ENCODE measurements at places on chromosomes 7 and 10. TPM values are rescaled to one million over a fixed set of nuclear protein-coding genes. Genes with fewer than 3 reads are reported as not detected.
A peak's percentile ranks its signal among the peaks of the same experiment; 100 is the strongest.

- DNase-seq: no peak
Measured at GRCh38 chr7:154178895-154179294, 126.7 kb downstream of the DPP6 start.

DNA sequence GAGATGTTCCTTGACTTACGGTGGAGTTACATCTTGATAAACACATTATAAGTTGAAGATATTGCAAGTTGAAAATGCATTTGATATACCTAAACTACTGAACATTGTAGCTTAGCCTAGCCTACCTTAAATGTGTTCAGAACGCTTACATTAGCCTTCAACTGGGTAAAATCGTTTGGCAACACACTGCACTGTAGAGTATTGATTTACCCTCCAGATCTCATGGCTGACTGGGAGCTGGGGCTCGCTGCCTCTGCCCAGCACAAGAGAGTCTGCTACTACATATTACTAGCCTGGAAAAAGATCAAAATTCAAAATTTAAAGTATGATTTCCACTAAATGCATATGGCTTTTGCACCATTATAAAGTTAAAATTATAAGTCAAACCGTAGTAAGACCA is 7.5 kb upstream of the AGR3 start:
- no peak for DNase-seq

DNA sequence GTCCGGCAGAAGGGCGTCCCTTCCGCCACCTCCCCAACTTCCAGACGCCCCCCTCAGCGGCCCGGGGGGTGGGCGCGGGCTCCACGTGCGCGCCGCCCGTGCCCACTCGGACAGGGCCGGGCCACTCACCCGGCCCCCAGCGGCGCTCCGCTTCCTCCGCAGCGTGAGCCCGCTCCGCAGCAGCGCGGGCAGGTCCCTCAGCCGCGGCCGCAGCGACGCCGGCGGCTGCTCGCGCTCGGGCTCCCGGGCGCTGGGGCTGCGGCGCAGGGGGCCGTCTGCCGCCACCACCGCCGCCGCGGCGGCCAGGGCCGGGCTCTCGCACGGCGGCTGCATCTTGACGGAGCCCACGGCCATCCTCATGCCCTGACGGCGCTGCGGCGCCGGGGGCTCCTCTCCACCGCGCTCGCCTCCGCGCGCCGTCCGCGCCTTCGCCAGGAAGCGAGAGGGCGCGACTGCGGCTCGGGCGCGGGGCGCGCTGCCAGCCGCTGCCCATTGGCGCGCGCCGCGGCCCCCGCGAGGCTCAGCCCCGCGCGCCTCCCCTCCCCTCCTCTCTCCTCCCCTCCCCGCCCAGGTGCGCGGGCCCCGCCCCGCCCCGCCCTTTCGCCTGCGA is at the start of gene RAPGEF5:
TSS of gene RAPGEF5 (minus strand) at position 454 of the 610 bp plus-strand sequence. CDS start at position 360, 94 bp downstream.
- DNase-seq: no peak

- DNase-seq: no peak
Measured at GRCh38 chr7:116337800-116338199, 127.5 kb downstream of the TES start.

DNA sequence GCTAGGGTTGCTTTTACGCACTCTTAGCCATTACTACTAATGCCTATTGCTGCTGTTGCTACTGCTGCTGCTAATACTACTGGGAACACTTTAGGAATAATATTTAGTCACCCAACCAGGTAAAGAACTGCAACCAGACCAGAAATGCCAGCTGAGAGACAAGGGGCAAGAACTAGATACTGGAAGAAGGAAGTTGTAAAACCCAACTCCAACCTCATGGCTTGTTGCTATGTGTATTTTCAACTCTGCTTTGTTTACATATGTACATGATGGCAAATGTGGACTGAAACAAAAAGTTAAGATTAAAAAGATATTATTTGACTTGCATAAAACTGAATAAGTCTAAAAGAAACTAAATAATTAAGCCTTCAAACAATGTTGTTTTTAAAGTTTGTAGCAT is 177.7 kb downstream of the GNAT3 start:
- DNase-seq: no peak

- peak; percentile 17 for DNase-seq
Measured at GRCh38 chr7:7693881-7694280, 24.5 kb downstream of the RPA3 start.

- DNase-seq: no peak
Measured at GRCh38 chr10:122246830-122247520, 24.1 kb upstream of the BTBD16 start.

GRCh38 chr7:132933072-132933458 is 148.8 kb downstream of the CHCHD3 start:
- no peak for DNase-seq

DNA sequence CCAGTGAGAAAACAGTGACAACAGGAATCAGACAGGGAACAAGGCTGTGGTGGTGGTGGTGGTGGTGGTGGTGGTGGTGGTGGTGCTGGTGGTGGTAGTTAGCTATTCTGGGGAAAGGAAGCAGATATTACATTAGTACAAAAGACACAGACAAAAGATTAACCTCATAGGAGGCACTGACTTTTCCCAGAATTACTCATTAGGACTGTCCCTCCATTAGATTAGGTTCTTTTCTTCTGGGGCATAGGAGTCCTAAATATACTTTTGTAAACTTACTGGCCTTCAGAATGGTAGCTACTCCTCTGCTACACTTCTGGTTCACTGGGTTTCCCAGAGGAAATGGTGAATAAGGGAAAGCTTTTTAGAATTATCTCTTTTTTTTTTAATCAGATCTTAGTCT is 156.6 kb upstream of the SEMA3D start:
- no peak for DNase-seq

- no peak for DNase-seq
Measured at GRCh38 chr7:158957921-158958491, 101.6 kb downstream of the DYNC2I1 start.

- DNase-seq: no peak
Measured at GRCh38 chr10:91022924-91023699, 102.2 kb upstream of the ANKRD1 start.

DNA sequence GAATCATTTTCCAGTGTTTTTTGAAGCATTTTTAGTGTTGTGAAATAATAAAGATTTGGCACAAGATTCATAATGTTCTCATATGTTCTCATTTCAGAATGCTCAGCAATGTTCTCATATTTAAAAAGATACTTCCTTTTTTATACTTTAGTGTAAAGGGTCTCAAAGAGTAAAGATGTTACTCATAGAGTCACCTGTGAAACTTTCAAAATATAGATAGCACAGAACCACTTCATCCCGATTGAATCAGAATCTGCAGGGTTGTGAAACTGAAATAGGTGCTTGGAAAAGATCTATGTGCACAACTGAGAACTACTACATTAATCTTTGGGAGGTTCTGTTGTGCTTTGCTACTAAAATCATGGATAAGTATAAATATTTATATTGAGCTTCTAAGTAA is 144.7 kb downstream of the MDFIC start:
- no peak for DNase-seq

DNA sequence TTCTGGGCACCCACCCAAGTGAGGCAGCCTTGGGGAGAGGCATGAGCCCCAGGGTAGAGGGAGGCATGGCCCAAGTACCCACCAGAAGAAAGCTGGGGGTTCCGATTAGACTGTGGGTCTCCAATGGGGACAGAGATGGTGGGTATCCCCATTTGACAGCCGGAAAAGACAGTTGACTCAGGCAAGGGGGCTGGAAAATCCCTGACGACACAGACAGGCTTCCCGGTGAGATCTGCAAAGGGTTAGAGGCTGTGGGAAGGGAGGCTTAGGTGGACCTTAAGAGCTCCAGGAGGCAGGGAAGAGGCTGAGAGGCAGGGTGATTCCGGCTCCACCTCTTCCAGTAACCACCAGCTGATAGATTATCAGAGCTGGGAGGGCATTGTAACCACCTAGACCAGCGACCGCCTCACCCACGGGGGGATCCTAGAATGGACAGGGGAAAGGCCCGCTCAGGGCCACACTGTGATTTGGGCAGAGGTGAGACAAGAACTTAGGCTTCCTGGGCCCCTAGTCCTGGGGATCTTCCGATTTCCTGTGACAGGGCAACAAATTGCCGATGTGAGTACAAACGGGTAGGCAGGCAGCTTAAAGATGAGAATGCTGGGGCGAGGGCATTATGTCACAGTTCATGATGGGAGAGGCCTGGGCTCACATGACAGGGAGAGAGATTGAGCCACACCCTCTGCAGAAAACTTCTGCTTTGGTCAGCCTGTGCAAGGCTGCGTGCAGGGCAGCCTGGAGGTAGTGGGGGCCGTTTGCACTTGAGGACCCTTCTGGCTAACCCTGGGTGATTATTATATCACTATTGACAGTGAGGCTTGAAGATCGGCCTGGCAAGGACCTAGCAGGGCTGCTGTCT is 5.4 kb downstream of the TBATA start:
- no peak for DNase-seq

DNA sequence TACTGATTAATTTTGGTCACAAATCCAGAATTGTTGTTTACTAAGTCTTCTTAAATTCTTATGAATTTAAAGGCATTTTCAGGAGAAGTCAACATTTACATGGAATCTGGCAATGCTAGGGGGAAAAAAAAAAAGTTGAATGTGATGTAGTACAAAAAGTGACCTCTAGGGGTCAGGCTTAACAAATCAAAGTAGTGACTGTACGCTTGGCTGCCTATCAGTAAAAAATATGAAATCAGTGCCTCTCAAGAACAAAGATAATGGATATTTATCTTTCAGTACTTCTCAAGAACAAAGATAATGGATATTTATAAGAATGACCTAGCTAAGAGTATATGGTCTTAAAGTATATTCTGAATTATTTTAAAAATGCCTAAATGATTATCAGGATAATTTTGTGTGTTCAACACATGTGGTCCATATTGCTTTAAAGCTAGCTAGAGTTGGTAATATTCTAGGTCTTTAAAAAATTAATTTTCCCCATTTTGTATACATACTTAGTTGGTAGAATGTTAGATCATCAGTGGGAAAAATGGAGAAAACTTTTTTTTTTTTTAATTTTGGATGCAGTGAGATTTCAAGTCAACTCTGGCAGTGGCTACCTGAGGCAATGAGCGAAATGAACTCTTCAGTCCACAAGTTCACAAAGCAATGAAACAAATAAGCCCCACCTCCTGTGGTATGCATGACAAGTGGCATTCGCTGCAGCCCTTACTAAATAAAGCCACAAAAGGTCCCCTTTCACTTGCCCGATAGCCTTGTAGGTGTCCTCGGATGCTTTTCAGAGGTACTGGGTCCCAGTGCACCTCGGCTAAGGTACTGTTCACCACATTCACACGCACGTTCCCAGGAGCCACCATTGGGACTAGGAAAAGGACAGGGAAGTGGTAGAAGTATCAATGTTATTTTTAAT is 51.2 kb upstream of the LAMB4 start:
- peak; percentile 32 for DNase-seq

GRCh38 chr10:27998178-27998953 is 513 bp downstream of the ODAD2 start:
- DNase-seq: no peak

DNA sequence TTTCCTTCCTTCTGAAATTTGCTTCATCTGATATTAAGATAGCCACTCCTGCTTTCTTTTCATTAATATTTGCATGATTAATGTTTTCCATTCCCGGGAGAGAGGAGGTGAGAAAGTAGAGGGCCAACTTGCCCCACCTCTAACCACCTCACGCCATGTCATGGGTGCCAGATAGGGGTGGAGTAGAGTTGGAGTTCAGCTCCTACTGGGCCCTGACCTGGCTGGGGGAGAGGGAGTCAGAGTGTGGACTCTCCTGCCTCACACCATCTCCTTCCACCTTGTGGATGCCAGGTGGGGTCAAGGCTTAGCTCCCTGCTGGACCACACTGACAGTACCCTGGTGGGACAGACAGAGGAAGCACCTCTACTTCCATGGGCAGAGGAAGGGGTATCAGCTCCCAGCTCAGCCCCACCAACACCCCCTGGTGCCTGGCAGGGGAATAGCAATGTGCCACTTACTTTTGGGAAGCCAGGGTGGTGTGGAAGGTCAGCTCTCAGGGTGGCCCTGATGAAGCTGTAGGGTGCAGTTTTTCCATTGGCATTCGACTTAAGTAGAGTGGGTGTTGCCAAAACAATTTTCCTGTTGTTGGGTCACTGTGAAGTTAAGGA is 28.0 kb downstream of the CHST12 start:
- no peak for DNase-seq

DNA sequence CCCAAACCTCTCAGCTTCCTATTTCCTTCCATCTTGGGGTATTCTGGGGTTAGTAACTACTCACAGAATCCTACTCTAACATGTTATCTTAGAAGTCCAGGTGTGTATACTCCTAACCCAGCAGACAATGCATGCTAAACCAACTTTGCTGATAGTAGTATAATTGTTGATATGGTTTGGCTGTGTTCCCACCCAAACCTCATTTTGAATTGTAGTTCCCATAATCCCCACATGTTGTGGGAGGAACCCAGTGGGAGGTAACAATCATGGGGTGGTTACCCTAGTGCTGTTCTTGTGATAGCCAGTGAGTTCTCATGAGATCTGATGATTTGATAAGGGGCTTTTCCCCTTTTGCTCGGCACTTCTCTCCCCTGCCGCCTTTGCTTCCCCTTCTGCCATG is 135.1 kb downstream of the CHRM2 start:
- no peak for DNase-seq

- no peak for DNase-seq
Measured at GRCh38 chr10:86366033-86366901, at the start of gene GRID1. Gene GRID1, minus strand, starts transcription at chr10:86366795.

- DNase-seq: peak; percentile 5
Measured at GRCh38 chr10:28393956-28394568, 91.2 kb upstream of the MPP7 start.

DNA sequence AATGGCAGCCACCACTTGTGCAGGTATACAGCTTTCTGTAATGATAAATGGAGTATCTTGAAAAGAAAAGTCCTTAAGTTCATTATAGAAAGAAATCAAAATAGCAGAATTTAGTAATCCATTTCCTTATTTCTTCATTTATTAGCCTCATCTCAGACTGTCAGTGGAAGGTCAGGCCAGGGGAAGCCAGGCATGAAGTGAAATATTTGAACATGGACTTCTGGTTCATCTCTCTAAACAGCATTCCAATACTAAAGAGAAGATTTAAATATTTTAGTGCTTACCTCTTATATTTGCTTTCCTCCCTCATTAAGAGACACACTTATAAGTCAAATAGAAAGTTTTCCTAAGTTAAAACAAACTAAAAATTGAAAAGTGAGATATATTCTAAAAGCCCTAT is 26.8 kb downstream of the TRDMT1 start:
- DNase-seq: no peak

GRCh38 chr7:104272767-104273384 is 55.5 kb upstream of the LHFPL3 start:
- no peak for DNase-seq

DNA sequence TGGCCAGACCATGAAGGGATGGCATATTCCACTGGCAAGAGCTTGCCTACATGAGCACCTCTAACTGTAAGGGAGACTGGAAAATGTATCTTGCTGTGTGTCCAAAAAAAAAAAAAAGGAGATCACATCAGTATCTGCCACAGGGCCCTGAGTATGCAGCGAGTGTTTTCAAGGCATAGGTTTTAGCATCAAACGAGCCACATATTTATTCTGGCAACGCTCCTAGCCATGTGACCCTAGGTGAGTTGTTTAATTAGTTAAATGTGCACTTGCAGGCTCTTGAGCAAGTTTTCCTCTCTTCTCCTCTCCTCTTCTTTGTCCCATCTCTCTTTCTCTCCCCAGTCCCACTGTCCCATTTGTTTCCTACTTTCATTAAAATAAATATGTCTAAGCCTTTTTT is 428.7 kb upstream of the AKR1E2 start:
- no peak for DNase-seq

The OTUD1 gene
- 4.9 TPM for total RNA-seq

The MYO3A gene
- total RNA-seq: not detected

The GNGT1 gene
- total RNA-seq: not detected

The TMEM176A gene
- not detected for total RNA-seq

The VAX1 gene
- not detected for total RNA-seq

The PSD gene
- 0.07 TPM for total RNA-seq

The CPN1 gene
- not detected for total RNA-seq

The SEMA3C gene
- total RNA-seq: 5.5 TPM
